ENCODE measurements at places on chromosomes 2 and 18.

DNA sequence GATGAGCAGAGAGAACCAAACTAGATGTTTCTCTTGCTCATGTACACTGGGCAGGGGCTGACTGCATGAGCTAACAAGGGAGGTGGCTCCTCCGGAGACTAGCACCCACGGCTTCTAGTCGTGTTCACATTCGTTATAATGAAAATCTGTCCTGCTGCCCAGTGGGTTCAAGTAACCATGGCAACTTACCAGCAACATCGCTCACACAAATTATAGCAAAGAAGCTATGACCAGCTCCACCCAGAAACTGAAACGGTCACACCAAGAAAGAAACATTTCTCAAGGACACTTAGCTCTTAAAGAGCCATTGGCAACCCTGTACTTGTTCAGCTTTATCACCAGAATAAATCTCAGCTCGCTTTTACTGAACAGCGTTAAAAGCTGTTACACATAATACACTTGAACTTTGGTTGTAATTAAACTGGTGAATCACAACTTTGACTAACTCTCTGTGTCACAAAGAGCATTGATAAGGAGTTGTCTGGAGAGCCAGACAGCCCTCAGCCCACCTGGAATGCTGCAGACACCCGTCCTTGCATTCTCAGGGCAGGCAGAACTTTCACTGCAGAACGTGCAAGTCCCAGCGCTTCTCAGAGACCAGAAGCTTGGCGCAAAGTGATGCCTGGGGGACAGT lies 141.2 kb downstream of the PID1 start:
- peak; percentile 29 for DNase-seq

DNA sequence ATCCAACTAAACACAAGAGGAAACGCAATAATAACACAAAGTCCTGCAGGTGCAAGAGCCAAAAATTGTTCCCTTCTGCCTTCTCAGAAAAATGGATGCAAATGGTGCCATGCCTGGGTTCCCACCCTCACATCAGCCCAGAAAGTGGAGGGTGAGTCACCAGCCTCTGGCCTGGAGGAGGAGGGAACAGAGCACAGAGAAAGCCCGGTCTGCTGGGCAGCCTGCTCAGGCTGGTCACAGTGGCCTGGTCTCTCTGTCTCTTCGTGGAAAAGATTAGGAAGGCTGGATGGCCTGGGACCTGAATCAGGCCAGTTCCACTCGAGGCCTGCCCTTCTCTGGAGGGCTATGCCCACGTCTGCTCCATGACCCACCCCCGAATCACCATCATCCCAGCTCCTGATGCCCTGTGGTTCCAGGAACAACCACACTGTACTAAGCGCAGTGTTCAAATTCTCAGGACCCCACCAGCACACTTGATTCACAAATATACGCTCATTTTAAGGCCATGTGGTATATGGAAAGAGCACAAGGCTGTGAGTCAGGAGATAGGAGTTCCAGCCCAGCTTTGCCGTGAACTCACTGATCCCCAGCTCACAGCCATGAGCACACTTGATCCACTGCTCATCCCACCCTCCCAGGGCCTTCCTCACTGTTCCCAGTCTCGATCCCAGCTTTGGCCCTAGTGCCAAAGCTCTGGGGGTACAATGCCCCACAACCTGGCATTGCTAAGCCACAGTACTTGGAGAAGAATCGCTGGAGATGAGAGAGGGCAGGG lies 82.1 kb downstream of the ZBTB7C start:
- peak; percentile 59 for DNase-seq

DNA sequence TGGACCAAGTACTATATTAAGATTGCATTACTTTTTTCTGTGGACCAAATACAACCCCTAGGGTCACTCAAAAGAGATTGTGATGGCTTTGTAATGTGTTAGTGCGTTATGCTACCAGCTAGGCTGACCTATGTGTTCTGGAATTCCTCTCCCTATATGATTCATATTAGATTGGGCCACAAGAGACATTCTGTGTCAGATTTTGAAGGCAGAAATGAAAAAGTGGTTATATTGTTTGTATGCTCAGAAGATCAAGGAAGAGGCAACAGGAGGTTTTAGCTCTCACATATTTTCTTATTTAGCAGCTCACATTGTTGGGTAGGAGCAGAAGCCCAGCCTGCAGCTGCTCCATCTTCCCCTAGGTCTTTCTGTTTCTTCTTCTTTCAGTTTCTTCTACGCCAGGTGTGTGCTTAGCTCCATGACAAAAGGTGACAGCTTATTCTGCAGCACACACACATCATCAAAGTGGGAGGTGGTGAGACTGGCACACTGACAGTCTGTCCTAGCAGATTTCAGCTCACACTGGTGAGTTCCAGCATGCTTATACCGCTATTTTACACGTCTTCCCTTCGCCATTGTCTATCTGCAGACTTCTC lies 156.8 kb upstream of the UBE2E3 start:
- DNase-seq: peak; percentile 63

DNA sequence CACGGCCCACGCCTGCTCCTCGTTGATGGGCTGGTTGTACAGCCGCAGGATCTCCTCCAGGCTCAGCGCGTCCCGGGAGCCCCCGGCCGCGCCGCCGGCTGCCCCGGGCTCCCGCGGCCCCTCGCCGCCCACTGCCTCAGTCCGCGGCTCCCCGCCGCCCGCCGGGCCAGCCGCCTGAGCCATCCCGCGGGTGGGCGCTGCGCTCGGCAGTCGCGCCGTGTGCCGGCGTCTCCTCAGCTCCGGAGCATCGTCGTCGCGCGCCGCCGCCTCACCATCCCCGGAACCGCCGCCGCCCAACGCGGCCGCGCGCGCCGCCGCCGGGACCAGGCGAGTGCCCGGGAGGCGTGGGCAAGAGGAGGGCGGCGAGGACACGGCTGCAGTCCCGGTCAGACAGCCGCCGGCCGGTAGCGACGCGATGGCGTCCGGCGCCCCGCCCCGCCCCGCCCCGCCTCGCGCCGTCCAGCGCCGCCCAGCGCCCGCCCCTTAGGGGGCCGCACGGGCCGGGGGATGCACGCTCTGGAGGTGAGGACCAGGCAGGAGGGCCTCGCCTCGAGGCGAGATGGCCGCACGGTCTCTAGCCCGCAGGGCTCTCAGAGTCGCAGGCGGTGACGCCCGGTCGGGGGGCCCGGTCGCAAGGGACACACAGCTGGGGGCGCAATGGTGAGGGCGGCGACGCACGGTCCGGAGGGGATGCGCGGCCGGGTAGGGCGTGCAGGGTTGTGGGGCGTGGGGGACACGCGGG lies at the start of gene SPIRE1:
Gene SPIRE1, minus strand, starts transcription at position 424 of the 742 bp plus-strand sequence. Its CDS starts 241 bp downstream, at position 183.
- peak; percentile 83 for DNase-seq

DNA sequence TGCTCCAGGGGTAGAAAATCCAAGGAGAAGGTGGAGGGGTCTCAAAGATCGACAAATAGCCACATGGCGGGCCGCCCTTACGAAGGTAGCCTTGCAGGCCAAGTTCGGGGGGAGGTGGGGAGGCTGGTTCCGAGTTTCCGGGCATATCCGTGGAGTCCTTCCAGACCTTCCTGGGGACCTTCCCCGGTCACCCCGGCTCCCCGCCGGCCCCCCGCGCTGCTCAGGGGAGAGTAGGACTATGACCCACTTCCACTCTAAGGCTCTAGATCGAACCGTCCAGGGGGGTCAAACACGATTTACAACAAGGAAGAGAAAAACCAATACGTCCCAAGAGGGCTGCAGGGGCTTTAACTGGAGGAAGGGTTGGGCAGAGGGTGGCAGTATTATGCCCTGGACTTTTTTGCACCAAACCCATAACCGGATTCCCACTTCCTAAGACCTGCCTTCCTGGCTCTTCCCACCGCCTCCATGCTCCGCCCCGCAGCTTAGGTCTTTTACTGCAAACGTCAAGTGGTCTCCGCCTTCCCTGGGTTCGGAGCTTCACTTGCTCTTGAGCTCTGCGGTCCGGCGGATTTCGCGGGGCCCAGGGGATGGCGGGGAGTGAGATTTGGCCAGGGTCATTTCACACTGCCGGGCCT lies 779 bp upstream of the LYPD6 start:
- peak; percentile 71 for DNase-seq

DNA sequence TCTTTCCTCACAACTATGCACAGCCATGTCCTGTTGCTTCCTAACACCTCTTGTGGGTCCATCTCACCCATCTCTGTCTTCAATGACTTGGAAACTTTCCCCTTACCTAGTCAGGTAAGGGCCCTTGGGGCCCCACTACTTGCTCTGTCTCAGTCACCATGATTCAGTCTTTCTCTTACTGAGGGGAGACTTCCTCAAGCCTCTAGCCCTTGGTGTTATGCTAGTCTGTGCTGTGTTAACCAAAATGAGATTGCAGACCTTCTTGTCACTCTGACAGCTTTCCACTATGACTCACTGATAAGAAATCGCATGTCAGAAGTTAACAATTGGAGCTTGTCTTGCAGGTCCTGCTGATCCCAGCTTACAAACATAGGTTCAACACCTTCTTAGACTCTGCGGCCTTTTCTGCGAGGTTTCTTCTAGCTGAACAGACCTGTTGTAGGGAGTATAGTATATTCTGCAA lies 65.3 kb downstream of the WDR75 start:
- no peak for DNase-seq

DNA sequence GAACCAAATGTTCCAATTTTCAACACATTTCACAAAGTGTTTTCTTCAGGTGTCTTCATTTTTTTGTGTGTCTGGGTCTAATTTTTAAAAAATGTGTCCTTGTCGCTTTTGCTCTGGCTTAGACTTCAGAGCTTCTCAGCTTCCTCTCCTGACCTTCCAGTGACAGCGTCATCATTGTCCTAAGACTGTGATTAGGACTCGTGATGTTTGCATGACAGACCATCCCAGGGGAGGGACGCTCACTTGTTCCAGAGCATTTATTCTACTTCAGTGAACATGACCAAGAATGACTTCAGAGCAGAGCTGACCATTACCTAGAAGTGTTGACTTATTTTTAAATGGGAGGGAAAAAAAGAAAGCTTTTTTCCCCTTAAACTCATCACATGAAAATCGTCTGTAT lies 591.9 kb downstream of the IRS1 start:
- no peak for DNase-seq

GRCh38 chr2:143030127-143030526 lies 99.1 kb upstream of the ARHGAP15 start:
- DNase-seq: no peak

GRCh38 chr18:65623676-65624075 lies 127.1 kb upstream of the CDH7 start:
- DNase-seq: no peak

DNA sequence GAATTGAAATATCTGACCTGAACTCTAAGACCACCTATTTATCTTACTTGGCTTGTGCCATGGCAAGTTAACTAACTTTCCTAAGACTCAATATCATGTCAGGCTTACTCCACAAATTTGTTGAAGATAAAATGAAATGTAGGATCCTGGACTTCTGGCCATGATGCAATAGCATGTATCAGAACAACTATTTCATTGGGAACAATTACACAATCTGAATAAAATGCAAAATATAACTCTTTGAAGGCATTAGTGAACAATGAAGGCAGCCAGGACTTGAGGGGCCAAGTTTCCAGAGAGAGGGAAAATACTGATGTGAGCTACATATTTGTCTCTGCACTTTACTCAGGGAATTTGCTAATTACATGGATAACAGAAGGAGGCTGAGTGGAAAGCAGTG lies 476.5 kb upstream of the ACVR2A start:
- DNase-seq: no peak

- DNase-seq: peak; percentile 41
Observed at GRCh38 chr2:83251321-83251872, 1207.7 kb downstream of the SUCLG1 start.

GRCh38 chr18:36412778-36413177 lies 115.3 kb downstream of the FHOD3 start:
- DNase-seq: peak; percentile 46

DNA sequence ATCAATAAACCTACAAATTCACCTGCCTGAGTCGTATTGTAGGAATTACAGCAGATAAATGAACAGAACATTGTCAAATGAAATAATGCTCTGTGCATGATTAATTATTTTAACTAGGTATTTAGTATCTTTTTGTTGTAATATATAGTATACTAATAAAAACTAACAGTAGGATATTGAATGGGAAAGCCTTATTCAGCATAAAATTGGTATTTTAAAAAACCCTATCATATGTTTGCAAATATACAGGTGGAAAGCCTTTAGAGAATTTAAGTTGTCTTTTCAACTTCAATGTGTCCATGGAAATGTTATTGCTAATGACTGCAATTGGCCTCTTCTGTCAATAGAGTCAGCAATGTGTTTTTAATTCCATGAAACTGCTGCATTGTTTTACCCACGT lies 40.8 kb upstream of the SLC35F5 start:
- DNase-seq: no peak

DNA sequence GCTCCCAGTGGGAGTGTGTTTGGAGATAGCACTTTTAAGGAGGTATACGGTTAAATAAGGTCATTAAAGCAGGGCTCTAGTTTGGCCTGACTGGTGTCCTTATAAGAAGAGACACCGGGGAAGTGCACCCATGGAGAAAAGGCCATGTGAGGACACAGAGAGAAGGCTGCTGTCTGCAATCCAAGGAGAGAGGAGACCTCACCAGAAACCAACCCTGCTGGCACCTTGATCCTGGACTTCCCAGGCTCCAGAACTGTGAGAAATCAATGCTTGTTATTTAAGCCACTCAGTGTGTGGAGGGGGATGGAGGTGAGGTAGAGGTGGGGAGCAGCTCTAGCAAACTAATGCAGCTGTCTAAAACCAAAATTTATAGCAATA lies 62.0 kb downstream of the RPL31 start:
- DNase-seq: no peak

DNA sequence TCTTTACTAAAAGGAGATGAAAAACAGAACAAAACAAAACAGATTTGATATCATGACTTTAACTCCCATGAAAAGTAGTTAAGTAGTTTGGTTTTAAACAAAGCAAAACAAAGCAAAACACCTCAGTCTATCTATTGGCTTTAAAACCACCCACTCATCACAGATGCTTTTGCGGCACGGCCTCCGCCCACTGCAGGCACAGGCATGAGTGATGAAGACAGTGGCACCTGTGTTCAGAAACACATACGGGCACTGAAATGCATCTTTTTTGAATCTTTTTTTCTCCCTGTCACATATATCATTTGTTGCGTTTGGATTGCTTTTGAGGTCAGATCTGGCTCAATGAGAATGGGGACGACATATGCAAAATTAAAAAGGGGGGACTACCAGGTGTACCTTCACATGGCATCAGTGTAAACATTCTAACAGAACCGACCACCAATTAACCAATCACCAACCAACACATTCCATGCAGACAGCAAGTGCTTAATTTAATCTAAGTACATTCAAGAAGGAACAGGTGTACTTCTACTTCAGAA lies 147.4 kb upstream of the REV1 start:
- no peak for DNase-seq

GRCh38 chr2:23505984-23506380 lies 121.0 kb downstream of the KLHL29 start:
- peak; percentile 30 for DNase-seq

- no peak for DNase-seq
Observed at GRCh38 chr18:76587879-76588271, 92.8 kb upstream of the ZNF516 start.

DNA sequence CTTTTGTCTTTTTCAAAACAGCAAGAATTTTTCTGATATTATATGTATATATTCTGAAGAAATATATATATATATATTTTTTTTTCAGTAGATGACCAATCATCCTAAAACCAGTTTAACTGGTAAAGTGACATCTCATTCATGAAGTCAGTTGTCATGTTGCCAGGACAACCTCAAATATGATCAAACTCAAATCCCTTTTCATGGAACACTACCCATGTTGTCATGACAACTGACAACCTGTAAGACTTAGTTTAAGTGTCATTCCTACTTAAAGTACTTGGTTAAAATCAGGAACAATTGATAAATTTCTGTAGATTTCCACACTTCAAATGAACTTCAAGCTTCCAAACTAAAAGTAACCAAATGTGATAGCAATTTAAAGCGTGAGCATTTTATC lies 101.8 kb upstream of the ERBB4 start:
- no peak for DNase-seq

- peak; percentile 76 for DNase-seq
Observed at GRCh38 chr2:66665124-66665984, 230.4 kb downstream of the MEIS1 start.

Measured in EH (cell line).